ENCODE measurements at places on chromosomes 7 and 10.

GRCh38 chr7:30028749-30029635 is 780 bp downstream of the PLEKHA8 start:
- DNase-seq, result no peak

GRCh38 chr7:34333925-34334324 is 324.1 kb upstream of the NPSR1 start:
- no peak for DNase-seq

GRCh38 chr7:27619492-27619891 is 43.2 kb downstream of the HIBADH start:
- DNase-seq, result no peak

- DNase-seq, result no peak
Measured at GRCh38 chr10:31630861-31631567, 297.6 kb downstream of the ARHGAP12 start.

- DNase-seq, result no peak
Measured at GRCh38 chr7:4078580-4078979, 603.5 kb upstream of the FOXK1 start.

DNA sequence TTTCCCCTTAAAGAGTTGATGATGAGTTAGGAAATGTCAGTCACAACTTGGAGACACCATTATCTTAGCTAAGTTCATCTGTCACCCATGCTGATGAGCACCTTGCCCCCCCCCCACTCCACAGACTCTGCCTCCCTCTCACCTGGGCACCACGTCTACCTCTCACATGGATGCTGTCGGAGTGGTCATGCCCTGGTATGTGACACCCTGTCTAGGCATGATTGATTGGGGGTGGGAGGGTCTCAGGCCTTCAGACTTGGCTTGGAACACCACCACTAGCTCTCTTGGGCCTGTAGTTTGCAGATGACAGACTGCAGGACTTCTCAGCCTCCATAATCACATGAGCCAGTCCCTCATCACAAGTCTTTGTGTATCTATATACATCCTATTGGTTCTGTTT is 78.0 kb downstream of the WDR37 start:
- no peak for DNase-seq

DNA sequence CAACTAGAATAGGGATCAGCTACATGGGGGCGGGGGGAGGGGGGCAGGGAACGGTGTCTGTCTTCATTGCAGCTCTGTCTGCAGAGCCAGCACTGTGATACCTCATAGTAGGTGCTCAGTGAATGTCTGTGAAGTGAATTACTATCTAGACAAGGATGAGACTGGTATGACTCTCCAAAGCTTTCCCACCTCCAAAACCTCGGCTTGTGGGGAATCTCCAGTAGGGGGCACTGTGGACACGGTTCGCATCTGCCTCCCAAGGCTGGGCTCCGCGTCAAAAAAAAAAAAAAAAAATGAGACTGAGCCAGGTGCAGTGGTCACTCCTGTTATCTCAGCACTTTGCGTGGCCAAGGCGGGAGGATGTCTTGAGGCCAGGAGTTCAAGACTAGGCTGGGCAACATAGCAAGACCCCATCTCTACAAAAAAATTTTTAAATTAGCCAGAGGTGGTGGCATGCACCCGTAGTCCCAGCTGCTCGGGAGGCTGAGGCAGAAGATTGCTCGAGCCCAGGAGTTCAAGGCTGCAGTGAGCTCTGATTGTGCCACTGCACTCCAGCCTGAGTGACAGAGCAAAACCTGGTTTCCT is 9.6 kb downstream of the TRIM56 start:
- DNase-seq, result no peak

All from mesenteric fat pad (tissue), 1 donor.